NCI-H510A treated with DMSO at 0.1 percent for 48 hours (cell line): ENCODE measurements at places on chromosomes 16 and 17.

DNA sequence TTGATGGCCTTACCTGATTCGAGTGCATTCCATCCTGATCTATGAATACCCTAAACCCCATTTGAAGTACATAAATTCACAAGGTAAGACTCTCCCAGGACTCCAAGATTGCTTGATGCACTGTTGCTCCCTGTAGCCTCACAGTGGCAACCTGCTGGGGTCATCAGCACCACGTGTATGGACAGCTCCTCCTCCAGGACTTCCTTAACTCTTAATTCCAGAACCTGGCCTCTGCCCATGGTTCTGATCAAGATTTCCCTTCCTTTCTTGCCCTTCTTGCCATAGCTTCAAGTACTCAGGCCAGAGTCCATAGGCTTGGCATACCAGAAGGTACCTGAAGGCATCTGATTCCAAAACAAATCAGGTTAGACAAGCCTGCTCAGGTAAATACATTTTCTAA, 34.0 kb upstream of the NLK start:
- DNase-seq: no peak

DNA sequence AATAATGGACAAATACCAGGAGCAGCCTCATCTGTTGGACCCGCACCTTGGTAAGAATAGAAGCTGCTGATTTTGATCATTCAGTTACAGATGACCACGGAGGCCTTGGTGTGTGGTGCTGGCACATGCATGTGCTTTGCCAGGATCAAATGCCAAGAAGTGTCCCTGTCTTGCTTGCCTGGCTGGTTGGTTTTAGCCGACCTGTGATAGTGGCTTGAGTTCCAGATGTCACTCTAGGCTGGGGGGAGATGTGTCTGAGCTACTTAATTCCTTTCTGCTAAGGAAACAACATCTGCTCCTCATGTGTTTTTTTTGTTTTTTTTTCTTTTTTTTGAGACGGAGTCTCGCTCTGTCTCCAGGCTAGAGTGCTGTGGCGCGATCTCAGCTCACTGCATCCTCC, 4.3 kb downstream of the TBCD start:
- no peak for DNase-seq

- DNase-seq: no peak
Observed at GRCh38 chr17:79365836-79366770, 244.7 kb downstream of the RBFOX3 start.

GRCh38 chr17:74796866-74797265, 20.7 kb upstream of the NAT9 start:
- DNase-seq: no peak

DNA sequence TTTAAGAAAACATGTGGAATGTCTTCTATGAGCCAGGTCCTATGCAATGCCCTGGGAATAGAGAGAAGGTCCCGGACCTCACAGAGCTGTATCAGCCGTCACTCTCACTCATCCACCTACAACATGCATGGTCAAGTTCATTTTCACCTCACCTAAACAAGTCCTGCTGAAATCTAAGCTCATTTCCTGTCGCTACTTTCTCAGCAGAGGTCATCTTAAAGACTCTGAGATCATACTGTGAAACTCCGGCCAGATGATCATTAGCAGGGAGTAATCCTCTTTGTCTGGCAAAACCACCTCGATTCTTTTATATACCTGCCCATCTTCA, 66.2 kb upstream of the LYRM9 start:
- no peak for DNase-seq

DNA sequence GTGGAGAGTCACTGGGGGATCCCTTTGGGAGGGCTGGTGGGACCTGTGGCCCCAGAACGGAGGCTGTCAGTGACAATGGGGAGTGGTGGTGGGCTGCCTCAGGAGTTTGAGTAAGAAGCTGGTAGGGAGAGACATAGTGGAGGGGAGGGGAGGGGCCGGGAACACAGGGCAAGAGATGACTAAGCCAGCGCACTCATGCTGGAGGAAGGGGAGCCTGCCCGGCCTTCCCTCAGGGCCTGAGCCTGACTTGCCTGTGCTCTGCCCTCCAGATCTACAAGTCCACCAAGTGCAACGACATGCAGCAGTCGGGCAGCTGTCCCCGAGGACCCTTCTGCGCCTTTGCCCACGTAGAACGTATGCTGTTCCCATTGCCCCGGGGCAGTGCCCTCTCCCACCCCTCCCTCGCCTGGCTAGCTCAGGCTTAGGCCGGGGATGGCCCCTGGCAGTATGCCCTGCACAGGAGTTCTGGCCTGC, 29.3 kb downstream of the UNC13D start:
- no peak for DNase-seq

- DNase-seq: peak; percentile 61
Observed at GRCh38 chr17:6455321-6455705, 11.1 kb downstream of the PIMREG start.

GRCh38 chr16:53166099-53166498, 111.3 kb downstream of the CHD9 start:
- DNase-seq: no peak

GRCh38 chr17:73952480-73953205, 250.8 kb upstream of the RPL38 start:
- peak; percentile 56 for DNase-seq

- DNase-seq: no peak
Observed at GRCh38 chr16:3762107-3762750, 44.9 kb upstream of the TRAP1 start.

- DNase-seq: no peak
Observed at GRCh38 chr17:14469971-14470370, 169.1 kb downstream of the HS3ST3B1 start.

GRCh38 chr16:75304521-75305363, 53.3 kb upstream of the BCAR1 start:
- no peak for DNase-seq

DNA sequence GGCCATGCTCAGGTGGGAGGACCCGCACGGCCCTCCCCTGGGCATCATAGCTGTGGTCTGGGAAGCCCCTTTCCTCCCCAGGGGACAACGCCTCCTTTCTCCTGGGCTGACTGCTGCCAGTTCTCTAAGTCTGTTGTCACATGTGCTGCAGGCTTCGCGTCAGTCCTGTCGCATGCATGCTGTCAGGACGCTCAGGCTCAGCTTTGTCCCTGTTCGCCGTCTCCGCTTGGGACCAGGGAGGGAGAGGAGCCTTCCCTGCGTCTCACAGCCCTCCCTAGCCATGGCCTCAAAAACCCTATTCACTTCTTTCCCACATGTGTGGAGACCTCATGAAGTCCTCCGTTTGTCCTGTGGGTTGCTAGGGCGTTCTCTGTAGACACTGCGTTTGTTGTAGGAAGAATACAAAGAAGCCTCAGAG, 21.4 kb downstream of the LDHD start:
- no peak for DNase-seq

DNA sequence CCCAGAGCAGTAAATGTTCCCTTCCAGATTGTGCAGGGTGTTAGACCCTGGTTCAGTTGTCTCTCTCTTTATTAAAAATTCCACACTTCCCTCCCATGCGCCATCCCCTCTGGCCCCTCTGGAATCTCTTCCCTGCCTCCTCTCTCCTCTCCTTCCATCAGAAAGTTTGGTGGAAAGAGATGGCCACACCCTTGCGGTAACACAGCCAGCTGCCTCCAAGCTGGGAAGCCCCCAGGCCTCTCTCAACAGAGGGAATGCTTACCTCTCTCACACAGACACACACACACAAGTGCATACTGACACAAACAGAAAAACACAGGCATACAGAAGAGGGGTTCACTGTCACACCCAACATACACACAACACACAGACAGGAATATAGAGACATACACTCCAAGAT, 220.5 kb downstream of the C16orf78 start:
- no peak for DNase-seq

DNA sequence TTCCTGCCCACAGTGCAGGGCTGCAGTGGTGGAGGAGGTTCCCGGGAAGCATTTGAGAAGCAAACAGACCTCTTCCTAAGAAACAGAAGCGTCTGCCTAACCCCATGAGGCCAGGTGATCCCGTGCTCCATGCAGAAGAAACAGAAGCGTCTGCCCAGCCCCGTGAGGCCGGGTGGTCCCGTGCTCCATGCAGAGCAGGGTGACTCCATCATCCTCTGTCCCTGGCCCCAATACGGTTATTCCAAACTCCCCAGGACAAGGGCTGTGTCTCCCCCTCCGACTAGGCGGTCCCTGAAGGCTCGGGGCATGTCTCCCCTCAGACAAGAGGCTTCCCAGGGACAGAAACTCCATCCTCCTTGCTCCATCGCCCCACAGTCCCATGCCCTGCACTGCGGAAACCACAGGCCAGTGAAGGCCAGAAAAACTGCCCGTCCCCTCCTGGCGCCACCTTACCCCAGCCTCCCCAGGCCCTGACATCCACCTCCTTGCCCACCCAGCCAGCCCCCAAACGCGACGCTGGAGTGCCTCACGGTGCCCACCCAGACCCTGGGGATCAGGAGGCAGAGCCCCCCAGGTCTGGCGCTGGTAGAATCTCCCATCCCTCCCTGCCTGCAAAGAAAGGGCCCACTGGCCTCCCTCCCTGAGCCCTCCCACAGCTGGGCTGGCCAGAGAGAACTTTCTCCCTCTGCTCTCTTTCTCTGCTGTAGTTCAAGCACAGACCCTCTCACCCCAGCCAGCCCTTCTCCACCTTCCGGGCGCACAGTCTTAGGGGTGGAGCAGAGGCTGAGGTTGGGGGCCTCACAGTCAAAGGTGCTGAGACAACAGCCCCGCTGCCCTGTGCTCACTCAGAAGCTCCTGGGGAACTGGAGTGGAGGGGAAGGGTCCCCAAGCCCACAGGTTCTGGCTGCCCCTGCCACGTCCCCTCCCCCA, 30.6 kb upstream of the KRT17 start:
- DNase-seq: no peak

GRCh38 chr17:50027172-50027880, 28.6 kb upstream of the ITGA3 start:
- no peak for DNase-seq

GRCh38 chr16:55515111-55515510, 6.2 kb downstream of the LPCAT2 start:
- no peak for DNase-seq

DNA sequence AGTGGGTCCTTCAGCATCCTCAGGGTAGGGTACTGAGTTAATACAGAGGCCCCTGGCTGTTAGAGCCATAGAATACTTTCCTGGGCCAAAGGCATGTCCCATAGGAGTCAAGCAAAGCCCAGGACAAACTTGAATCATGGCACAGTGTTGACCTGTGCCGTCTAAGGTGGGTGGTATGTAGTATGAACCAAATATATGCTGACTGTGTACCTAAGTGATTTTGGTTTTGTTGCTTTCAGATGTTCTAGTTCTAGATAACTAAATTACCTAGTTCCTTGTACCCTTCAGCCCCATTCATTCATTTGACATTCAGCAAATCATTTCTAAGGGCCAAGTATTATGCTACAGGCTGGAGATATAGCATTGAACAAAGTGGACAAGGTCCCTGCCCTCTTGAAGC, 61.3 kb upstream of the GPRC5B start:
- DNase-seq: no peak

GRCh38 chr16:85017151-85017550, 5.8 kb upstream of the ZDHHC7 start:
- DNase-seq: no peak

- no peak for DNase-seq
Observed at GRCh38 chr17:68707031-68707430, 105.9 kb upstream of the FAM20A start.

DNA sequence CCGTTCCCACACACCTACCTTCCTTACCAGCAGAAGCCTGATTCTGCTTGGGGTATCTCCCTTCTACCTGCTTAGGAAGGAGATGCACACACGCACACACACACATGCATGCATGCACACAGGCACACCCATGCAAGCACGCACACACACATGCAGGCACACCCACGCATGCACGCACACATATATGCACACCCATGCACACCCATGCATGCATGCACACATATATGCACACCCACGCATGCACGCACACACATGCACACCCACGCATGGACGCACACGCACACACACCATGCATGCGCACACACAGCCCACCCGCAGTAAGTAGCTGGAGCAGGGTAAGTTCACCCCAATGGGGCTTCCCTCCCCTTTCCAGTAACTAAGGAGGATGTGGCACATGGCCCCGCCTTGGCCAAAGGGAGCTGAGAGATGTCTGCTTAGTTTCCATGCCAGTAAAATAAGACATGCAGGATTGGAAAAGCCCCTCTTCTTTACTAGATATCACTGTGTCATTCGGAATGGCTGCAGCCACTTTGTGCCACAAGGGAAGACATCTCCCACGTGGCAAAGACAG, 33.7 kb downstream of the ADCY9 start:
- no peak for DNase-seq

DNA sequence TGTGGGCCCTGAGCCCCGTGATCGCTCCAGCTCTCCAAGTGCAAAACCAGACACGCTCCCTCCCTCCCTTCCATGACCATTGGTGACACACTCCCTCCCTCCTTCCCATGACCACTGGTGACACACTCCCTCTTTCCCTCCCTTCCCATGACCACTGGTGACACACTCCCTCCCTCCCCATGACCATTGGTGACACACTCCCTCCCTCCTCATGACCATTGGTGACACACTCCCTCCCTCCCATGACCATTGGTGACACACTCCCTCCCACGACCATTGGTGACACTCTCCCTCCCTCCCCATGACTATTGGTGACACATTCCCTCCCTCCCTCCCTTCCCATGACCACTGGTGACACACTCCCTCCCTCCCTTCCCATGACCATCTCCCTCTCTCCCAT, 56.3 kb downstream of the LMF1 start:
- no peak for DNase-seq

- DNase-seq: no peak
Observed at GRCh38 chr16:82583422-82583821, 43.3 kb upstream of the CDH13 start.

- DNase-seq: peak; percentile 24
Observed at GRCh38 chr17:15261258-15261801, 3.8 kb downstream of the PMP22 start.

- DNase-seq: no peak
Observed at GRCh38 chr16:79668502-79668901, 68.0 kb upstream of the MAF start.

DNA sequence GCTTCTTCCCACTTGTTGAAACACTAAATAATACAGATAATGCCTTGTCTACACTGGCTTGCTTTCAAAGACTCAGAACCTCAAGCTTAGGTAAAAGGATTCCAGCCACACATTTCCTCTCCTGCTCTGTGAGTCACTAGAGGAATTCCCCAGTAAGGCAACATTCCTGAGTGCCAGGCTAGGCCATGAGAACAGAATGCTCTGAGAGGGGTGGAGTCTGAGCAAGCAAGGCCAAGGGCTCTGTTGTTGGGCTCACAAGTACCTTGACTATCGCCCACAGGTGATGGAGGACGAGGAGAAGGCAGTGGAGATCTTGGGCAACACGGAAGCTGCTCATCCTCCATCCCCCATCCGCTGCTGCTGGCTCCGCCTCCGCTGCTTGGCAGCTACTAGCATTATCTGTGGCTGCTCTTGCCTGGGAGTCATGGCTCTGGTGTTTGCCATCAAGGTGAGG, 6.7 kb upstream of the PHKG2 start:
- peak; percentile 33 for DNase-seq
